ENCODE measurements at places on chromosomes 4 and X. TPM values are rescaled to one million over a fixed set of nuclear protein-coding genes. Genes with fewer than 3 reads are reported as not detected.

GRCh38 chr4:156771171-156771837 lies 200.3 kb downstream of the PDGFC start:
- DNase-seq: no peak

DNA sequence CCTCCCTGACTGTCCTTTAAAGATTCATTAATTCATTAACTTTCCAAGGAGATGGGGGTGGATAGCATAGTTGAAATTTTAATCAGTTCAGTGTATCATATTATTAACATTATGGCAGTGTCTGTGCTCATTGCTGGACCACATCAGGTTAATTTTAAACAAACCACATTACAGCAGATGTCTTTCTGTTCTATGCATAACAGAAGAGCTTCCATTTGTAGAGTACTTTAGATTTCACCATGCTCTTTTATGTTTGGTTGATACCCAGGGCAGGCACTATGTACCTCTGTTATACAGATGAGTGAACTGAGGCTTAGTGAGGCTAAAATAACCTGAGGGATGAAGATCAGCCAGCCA lies 41.1 kb downstream of the AFF2 start:
- no peak for DNase-seq

- DNase-seq: no peak
Measured at GRCh38 chr4:72505314-72505744, 63.7 kb downstream of the ADAMTS3 start.

- DNase-seq: no peak
Measured at GRCh38 chr4:98951710-98952109, 22.8 kb upstream of the EIF4E start.

DNA sequence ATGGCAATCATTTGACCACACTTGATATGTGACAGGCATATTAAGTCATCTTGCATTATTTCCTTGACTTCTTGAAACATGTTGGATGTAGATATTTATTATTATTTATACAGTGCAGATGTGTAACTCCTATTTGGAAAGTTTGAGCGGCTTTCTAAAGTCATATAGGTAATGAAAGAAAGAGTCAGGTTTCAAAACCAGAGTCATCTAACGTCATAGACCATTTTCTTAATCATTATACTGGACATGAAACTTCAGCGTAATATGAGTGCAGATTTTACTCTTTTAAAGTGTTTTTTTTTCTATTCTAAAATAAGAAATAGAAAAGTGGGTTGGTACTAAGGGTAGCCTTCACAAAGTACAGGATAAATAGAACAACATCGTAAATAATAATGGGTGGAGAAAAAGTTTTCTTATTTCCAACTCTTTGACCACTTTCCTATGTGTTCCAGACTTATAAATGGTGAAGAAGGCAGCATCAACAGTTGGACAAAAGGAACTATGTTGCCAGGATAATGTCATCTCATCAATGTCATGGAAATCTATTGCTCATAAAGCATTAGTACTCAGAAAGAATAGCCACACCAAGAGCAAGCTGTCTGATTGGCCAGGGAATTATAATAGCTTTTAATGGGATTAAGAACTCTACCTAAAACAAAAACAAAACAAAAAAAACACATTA lies 108.0 kb upstream of the PCDH18 start:
- no peak for DNase-seq

DNA sequence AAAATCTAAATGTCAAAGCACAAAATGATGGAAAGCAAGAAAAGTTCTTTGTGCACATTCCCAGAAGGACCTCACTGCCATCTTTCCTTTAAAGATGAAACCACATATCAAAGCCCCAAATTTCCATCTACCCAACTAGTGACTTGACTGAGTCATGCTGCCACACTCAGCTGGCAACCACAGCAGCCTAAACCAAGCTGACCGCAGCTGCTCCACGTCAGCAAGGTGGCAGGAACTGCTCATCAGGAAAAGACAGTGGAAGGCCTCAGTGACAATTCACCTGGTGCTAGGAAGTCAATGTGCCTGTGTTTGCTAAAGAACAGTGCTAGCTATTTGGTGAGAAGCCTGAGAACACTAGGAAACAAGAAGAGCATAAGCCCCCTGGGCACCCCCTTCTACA lies 26.1 kb downstream of the ACOX3 start:
- peak; percentile 32 for DNase-seq

DNA sequence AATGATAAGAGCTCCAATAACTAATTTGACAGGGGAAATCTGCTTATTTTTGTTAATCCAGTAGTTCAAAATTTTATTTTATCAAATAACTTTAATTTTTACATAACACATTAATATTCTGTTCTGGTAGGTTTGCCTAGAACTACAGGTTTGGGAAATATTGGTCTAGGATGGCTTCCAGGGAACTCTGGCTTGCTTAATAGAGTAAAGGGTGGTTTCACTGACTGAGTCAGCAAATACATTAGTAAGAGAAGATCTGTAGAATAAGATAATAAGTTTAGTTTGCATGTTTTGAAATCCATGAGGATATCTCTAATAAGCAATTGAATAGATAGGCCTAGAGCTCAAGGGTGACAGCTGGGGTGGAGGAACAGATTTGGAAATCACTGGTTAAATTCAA lies 500.7 kb downstream of the ZNF674 start:
- DNase-seq: no peak

GRCh38 chr4:11631416-11631815 lies 202.7 kb upstream of the HS3ST1 start:
- no peak for DNase-seq

GRCh38 chr4:25913851-25914669 lies at the start of gene SMIM20:
Gene SMIM20, plus strand, starts transcription at chr4:25914220. Its CDS starts 94 bp downstream, at chr4:25914314.
- peak; percentile 93 for DNase-seq

- DNase-seq: no peak
Measured at GRCh38 chr4:10605746-10606482, 78.7 kb downstream of the CLNK start.

- DNase-seq: no peak
Measured at GRCh38 chrX:1261285-1261684, 7.3 kb upstream of the CSF2RA start.

GRCh38 chr4:8376361-8377102 lies 64.0 kb downstream of the ACOX3 start:
- no peak for DNase-seq

DNA sequence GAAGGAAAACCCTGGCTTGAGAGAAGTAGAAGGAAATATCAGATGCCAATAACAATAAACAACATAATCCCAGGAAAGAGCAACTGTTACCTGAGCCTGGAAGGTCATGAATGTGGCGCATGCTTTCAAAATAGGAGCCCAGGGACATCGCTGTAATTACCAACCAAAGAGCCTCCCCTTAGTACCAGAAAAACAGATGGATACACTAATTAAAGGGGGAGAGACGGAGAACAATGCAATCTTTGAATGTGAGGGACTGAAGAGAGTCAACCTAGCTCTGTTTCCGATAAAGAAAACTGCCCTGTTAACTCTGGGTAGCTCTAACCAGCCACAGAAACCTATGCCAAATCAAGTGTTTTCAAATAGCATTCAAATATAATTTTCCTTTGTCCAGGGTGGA lies 161.4 kb downstream of the ENOX2 start:
- no peak for DNase-seq

DNA sequence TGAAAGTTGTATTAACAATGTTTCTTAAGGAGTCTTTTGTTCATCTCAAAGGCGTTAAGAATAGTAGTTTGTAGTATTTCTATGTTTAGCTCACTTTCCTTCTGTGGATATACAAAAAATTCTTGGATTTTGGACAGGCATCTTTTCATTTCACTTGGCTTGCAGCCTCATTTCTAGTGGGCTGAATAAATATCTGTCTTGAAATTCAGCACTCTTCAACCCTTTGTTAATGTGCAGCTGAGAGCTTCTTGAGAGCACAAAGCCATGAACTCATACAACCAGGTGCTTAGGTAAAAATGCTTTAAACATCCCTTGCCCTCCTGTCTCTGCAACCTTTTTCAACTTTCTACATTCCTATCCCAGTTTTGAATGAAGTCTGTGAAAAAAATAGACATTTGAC lies 1003.2 kb downstream of the C4orf33 start:
- no peak for DNase-seq

DNA sequence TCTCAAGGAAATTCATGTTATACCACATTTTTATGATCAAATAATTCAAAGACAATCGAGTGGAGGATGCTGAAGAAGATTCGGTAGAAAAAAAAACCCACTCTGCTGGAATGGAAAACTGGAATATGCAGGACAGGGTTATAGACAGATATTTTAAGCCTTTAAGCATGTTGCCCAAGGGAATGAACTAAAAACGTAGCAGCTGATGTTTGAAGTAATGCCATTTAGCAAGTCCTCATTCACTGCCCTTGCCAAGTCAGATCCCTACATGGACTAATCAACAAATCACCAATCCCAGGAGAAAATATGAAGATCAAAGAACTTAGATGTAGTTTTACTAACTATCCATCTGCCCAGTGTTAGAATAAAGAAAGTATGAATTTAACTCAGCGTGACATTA lies 75.6 kb upstream of the ETNPPL start:
- no peak for DNase-seq

The CCKAR gene
- not detected for total RNA-seq

DNA sequence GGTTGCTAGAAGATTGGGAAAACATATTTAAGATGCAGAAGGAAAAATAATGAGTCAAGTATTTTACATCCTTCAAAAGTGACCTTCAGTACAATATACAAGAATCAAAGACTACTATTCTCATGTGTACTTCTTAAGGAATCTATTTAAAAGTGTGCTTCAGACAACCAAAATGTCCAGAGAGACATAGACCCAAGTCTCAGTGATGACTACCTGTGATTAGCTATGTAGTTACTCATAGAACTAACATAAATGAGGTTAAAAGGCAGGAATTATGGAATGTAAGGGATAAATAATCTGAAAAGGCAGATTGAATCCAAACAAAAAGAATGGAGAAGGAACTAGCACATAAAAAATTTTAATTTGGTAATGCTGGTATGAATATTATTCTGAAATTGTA lies 634.7 kb upstream of the FAM241A start:
- DNase-seq: no peak

The OTUD4 gene
- 61.3 TPM for total RNA-seq

The GPR143 gene
- not detected for total RNA-seq

- DNase-seq: no peak
Measured at GRCh38 chr4:10088135-10089010, 28.2 kb downstream of the WDR1 start.

- DNase-seq: no peak
Measured at GRCh38 chrX:118345045-118345463, 852 bp upstream of the WDR44 start.

The CXCL11 gene
- total RNA-seq: not detected

GRCh38 chrX:13581554-13581953 lies 12.2 kb downstream of the EGFL6 start:
- no peak for DNase-seq

DNA sequence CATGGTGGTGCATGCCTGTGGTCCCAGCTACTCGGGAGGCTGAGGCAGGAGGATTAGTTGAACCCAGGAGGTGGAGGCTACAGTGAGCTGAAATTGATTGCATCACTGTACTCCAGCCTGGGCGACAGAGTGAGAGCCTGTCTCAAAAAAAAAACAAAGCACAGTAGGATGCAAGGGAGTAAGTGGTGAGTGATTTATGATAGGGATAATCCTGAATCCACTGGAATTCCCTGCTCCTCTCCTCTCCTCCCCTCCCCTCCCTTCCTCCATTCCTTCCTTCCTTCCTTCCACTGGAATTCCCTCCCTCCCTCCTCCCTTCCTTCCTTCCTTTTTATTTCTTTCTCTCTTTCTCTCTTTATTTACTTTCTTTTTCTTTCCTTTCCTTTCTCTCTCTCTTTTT lies 40.9 kb upstream of the NKRF start:
- DNase-seq: no peak

DNA sequence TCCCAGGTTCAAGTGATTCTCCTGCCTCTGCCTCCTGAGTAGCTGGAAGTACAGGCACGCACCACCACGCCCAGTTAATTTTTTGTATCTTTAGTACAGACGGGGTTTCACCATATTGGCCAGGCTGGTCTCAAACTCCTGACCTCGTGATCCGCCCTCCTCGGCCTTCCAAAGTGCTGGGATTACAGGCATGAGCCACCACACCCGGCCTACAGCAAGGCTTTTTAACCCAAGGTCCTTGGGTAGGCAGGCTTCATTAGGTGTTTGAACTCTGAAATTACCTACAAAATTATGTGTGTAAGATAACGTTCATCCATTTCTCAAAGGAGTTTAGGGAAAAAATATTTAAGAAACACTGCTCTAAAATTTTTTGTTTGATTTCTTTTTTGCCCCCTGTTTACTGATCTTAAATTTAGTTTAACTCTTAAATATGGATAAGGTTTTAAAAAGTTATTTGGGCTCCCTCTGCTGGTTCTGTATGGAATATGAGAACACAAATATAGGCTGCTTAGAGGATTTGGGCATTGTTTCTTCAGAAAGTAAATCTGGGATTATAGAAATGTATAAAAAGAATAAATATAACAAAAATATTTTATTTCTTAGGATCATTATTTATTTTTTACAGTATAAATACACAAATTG lies 92.8 kb downstream of the CBR4 start:
- DNase-seq: no peak

The NAT8L gene
- total RNA-seq: not detected

- DNase-seq: no peak
Measured at GRCh38 chrX:65575022-65575421, 40.4 kb upstream of the LAS1L start.

DNA sequence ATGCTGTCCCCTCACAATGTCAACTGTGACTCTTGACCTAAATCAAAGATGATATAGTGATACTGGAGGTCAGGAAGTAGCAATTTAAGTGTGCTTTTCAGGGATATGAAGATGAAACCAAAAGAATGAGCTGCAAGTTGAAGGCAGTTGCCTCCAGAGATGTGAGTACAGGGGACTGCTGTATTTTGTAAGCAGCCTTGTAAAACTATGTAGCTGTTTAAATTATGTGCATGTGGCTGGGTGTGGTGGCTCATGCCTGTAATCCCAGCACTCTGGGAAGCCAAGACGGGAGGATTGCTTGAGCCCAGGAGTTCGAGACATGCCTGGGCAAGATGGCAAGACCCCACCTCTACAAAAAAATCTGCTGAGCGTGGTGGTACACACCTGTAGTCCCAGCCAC lies 15.1 kb upstream of the TNIP2 start:
- no peak for DNase-seq

DNA sequence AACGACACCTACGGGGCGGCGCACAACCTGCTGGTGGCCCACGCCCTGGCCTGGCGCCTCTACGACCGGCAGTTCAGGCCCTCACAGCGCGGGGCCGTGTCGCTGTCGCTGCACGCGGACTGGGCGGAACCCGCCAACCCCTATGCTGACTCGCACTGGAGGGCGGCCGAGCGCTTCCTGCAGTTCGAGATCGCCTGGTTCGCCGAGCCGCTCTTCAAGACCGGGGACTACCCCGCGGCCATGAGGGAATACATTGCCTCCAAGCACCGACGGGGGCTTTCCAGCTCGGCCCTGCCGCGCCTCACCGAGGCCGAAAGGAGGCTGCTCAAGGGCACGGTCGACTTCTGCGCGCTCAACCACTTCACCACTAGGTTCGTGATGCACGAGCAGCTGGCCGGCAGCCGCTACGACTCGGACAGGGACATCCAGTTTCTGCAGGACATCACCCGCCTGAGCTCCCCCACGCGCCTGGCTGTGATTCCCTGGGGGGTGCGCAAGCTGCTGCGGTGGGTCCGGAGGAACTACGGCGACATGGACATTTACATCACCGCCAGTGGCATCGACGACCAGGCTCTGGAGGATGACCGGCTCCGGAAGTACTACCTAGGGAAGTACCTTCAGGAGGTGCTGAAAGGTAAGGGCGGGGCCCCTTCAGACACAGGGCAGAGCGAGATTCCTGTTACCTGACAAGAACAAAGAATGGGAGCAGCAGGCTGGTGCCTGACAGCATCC lies 11.7 kb downstream of the RPL9 start:
- peak; percentile 71 for DNase-seq
